DMS79 treated with DMSO at 0.1 percent for 48 hours (cell line): ENCODE measurements at places on chromosomes 16 and 17.

DNA sequence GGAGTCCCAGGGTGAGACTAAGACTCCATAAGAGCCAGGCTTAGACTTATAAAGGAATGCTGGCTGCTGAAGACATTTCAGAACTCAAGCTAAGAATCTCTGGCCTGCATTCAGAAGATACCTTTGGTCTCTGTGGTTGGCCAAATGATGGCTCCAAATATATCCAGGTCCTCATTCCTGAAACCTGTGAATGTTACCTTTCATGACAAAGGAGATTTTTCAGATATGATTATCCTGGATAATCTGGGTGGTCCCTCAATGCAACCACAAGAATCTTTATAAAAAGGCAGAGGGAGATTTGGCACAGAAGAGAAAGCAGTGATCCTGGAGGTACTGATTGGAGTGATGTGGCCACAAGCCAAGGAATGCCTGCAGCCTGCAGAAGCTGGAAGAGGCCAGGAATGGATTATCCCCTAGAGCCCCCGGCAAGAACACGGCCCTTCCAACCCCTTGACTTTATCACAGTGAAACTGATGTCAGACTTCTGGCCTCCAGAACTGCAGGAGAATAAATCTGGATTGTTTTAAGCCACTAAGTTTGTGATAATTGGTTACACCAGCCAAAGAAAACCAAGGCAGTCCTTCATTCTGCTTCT, 253.3 kb downstream of the SLC39A11 start:
- DNase-seq: no peak

DNA sequence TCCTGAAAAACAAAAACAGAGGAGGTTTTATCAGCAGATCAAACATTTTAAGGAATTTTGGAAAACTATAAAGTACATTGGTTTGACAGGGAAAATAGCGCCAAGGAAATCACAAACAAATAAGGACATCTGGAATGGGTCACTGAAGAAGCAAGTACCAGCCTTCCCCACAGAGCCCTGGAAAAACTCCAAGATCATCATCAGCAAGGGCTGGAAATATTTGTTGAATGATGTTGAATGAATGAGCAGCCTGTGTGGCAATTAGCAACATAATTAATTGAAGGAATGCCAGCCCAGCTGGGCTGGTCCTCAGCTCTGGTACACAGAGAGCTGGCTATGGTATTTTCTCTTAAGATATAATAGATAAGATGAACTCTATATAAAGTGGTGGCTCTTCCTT, 290.4 kb downstream of the HS3ST3A1 start:
- DNase-seq: no peak

DNA sequence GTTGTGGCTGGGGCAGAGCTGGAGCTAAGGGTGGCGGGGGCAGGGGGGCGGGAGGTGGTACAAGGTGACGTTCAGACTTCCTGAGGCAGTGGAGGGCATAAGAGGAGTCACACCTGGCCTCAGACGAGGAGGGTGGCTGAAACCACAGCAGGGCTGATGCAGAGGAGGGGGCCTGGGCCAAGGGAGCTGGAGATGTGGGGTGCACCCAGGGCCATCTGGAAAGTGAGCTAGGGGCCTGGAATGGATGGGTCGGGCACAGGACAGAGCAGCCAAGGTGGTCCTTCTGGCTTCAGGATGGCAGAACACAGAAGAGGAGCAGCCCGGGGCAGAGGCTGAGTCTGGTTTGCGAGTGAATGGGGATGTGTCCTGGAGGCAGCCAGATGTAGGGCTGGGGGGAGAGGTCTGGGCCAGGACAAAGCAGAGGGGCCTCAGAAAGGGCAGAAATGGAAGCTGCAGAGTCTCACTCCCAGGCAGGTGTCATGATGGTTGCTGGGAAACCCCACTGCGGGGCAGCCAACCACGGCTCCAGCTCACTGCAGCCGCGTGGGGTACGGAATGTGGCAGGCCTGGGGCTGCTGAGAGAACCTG, 57.6 kb downstream of the PRMT7 start:
- DNase-seq: no peak

- DNase-seq: no peak
These were observed 320.4 kb downstream of the ZFHX3 start for GRCh38 chr16:72727565-72727964.

GRCh38 chr17:76492123-76492988, 8.9 kb downstream of the RHBDF2 start:
- DNase-seq: peak; percentile 11
